ENCODE measurements at places on chromosomes 5 and 9.
A peak's percentile ranks its signal among the peaks of the same experiment; 100 is the strongest.

DNA sequence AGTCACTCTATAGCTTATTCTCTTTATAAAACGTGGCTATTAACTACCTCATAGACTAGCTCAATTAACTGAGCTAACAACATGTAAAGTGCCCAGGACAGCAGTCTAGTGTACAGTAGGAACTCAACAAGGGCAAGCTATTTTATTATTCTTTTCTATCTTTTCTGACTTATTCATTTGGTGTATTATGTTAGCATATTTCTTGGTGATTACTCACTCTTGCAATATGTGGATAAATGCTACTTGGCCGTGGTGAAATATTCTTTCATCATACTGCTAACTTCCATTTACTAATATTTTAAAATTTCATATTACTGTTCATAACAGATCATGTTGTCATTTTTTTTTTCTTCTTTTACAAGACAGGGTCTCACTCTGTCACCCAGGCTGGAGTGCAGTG, 4.9 kb downstream of the SLC25A51 start:
- no peak for DNase-seq

DNA sequence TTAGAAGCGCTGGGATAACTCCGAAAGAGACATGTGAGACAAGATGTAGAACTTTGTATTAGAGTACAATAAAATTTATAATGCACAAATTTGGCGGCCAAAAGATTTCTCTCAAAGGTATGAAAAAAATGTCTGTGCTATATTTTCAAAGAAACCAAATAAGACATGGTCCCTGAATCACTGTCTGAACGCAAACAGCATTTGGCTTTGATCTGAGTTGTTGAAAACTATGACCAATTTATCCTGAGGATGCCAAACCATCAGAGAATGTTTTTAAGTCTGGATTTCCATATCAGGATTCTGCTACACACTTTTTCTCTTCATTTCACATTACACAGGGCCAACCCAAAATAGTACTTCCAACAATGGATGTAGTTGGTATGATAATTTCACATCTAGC, 9.9 kb upstream of the GLIS3 start:
- DNase-seq: no peak

DNA sequence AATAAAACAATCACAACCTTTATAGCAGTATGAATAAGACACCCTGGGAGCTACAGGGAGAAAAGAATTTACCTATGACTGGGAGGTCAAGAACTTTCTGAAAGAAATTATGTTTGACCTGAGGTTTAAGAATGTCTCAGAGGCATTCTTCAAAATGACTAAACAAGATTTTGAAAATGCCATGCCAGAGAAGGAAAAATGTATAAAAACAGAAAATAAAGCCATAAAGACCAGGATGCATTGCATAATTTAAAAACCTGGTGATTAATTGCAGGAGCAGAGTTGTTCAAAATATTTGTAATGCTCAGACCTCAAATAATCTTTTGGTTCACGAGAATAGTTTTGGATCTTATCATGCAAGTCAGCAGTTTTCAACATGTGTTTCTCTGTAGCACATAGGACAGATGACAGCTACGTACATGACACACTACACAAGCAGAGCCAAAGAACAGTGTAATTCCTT, 954.7 kb upstream of the ARRDC3 start:
- no peak for DNase-seq

DNA sequence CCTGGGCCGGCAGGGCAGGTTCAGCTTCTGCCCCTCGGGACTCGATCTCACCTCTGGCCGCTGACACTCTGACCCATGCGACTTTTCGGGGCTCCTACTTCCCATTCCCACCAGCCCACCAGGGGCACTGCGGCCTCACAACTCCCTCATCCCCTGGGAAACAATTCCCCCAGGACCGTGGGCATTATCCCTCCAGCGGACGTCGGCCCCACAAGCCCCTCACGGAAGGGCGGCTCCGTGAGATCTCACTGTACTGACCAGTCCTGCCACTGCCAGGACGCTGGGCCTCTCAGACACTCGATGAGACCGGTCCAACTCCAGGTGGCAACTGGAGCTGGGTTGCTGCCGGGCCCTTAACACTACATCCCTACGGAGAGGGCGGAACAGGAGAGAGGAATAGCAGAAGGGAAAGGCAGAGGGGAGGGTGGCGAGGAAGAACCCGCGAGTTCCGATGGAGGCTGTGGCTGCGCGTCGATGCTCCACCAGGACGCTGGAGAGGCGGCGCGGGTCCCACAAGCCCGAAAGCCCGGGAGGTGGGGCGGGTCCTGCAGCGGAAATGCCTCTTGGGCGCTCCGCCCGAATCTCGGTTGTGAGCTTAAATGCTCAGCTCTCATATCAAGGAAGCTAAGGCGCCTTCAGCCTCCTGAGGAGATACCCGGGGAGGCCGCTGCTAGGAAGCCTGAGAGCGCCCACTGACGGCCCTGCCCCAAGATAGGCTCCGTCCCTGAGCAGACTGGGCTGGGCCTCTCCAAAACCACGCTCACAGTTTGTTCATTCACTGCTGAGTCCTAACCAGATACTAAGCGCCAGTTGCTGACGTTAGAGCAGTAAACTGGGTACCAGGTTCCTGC, 36.3 kb downstream of the VCP start:
- peak; percentile 64 for DNase-seq

GRCh38 chr5:90902651-90903386, 344.2 kb downstream of the ADGRV1 start:
- no peak for DNase-seq
